ENCODE measurements at places on chromosomes 12 and 14.
A peak's percentile ranks its signal among the peaks of the same experiment; 100 is the strongest.

- peak overlapping the region; percentile 97 for H3K27ac ChIP-seq
- H3K36me3 ChIP-seq: peaks cover 9% of the 10 kb centered on the region
- H3K4me1 ChIP-seq: peaks cover 83% of the 10 kb centered on the region
- H3K27me3 ChIP-seq: no peaks in the 10 kb centered on the region
- H3K4me3 ChIP-seq: peak overlapping the region; percentile 88
Observed at GRCh38 chr14:64507376-64508156, 3.0 kb downstream of the ZBTB1 start.

DNA sequence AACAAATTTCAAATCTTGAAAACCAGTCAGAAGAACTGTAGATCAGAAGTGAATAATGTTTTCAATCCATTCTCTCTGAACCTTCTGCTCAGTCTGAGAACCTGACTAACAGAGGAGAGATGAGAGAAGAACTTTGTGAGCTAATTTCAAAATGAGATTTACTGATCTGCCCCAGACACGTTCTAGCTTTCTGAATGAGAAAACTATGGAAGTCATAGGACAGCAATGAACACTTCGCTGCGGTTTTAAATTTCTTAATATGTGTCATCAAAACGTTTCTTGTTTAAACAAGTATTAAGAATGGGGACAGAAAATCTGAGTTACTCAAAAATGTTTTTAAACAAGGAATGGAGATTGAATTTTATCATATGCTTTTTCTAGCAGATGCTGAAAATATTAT is 66.6 kb upstream of the FAR2 start:
- DNase-seq: no peak
- no peak overlapping the region for H3K4me3 ChIP-seq
- no peaks in the 10 kb centered on the region for H3K36me3 ChIP-seq
- no peak overlapping the region for H3K27ac ChIP-seq

DNA sequence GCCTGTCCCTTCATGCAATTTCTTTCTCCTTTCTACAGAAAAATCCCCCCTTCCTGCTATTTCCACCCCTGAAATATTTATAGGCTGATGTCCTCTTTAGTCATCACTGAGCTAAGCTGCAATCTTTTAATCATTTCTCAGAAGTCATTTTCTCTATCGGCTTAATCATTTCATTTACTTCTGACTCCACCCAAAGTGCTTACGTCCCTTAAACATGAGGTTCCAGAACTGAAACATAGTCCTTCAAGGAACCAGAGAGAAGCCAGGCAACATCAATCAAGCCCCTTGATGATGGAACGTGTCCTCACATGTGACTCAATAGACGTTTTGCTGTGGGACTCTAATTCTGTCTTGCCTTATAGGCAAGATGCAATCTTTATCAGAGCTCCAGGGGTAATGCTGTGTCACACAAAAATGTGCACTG is 148.7 kb upstream of the KRR1 start:
- H3K27ac ChIP-seq: no peak overlapping the region
- H3K4me3 ChIP-seq: no peak overlapping the region
- no peak for DNase-seq
- no peaks in the 10 kb centered on the region for H3K36me3 ChIP-seq

- H3K4me1 ChIP-seq: peaks cover 32% of the 10 kb centered on the region
- no peaks in the 10 kb centered on the region for H3K36me3 ChIP-seq
- H3K4me3 ChIP-seq: peak overlapping the region; percentile 92
- peaks cover 48% of the 10 kb centered on the region for H3K27me3 ChIP-seq
Observed at GRCh38 chr14:60723116-60723906, 840 bp downstream of the SIX4 start.

- H3K4me3 ChIP-seq: no peak overlapping the region
- H3K27me3 ChIP-seq: peaks cover 10% of the 10 kb centered on the region
- no peak overlapping the region for H3K27ac ChIP-seq
- DNase-seq: no peak
- peaks cover 40% of the 10 kb centered on the region for H3K4me1 ChIP-seq
Observed at GRCh38 chr12:53004582-53004981, 1.7 kb upstream of the EIF4B start.

DNA sequence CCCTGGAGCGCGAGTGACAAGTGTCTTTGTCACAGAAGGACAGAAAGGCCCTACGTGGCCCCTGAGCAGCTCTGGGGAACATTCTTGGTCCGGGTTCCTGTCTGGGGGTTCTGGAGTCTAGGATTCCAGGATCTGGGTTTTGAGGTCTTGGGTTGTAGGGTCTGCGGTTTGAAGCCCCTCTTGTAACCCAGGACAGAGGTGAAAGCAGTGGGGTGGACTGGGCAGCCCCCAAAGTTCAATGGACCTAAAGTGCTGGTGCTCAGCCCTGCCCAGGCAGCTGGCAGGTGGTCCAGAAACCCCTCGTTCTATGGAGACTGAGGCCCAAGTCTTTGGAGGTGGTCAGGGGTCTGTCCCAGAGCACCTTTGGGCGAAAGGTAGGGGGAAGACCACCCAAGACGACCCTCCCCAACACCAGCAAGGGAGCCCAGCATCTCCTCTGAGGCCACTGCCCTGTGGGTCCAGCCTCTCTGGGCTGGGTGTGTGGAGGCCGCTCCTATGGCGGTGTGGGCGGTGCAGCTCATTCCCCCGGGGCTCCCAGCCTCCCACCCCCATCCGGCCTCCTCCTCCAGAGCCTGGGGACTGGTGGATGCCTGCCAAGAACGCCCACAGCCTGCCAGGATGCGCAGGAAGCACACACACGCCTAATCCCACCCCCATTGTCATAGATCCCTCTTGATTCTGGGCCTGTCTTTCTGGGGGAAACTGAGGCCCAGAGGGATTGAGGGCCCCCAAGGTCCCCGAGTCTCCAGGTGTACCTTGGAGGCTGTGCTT is 30.2 kb upstream of the ANKRD9 start:
- H3K4me1 ChIP-seq: no peaks in the 10 kb centered on the region
- peaks cover 19% of the 10 kb centered on the region for H3K27me3 ChIP-seq
- no peak overlapping the region for H3K4me3 ChIP-seq
- no peak overlapping the region for H3K27ac ChIP-seq

All from naive thymus-derived CD8-positive, alpha-beta T cell (primary cell).